COR-L47 (cell line): ENCODE measurements at places on chromosomes 2 and 18.

- no peak for DNase-seq
These were observed 311.7 kb upstream of the PKDCC start for GRCh38 chr2:41736105-41736567.

- no peak for DNase-seq
These were observed 27.0 kb downstream of the IRS1 start for GRCh38 chr2:226772389-226773179.

DNA sequence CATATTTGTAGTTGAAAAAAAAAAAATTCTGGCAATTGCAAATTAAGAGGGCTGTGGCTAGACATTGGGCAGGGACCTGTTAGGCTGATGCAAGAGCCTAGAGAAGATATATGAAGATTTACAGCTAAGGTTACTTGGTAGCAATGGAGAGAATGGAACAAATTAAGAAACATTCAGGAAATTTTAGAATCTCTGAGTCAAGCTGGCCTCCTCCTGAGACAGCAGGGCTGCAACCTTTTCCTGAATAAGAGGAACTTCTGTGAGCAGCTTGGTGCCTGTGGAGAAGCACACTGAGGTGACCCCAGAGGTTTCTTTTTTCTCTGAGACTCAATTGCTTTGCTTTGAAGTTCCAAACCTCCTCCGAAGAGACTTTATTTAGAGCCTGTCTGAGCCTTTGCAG, 118.6 kb upstream of the LRATD1 start:
- DNase-seq = no peak

GRCh38 chr2:15780234-15780633, 160.1 kb upstream of the MYCN start:
- no peak for DNase-seq

- DNase-seq = peak; percentile 41
These were observed 36.9 kb upstream of the KLF11 start for GRCh38 chr2:10006236-10007161.

- no peak for DNase-seq
These were observed 121.1 kb downstream of the ACOXL start for GRCh38 chr2:110853516-110853915.

DNA sequence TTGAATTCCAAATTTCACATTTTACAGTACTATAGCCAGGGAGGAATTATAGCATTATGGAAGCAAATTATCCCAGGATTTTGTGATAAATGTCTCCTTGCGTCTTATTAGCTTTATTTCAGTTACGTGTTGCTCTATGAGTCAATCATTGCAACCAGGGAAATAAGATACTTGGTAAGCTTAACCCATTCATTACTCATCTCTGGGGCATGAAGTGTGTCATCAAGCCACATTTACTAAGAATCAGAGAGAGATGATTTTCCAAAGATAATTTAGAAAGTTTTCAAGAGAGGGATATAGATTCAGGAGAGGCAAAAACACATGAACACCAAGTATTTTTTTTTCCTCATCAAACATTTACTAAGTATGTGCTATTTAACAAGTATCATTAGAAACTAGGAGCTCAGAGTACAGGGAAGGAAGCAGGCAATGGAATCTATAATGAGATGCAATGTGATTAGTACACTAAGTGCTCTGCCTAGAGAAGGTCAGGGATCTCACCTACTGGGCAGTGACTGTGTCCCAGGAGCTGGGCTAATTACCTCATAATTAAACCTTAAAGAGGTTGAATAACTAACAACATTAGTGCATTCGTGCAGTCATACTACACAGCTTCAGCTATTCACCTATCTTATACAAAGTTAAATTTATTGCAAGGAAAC, 217.8 kb upstream of the NXPH2 start:
- DNase-seq = no peak

- DNase-seq = no peak
These were observed 1210.3 kb upstream of the ZEB2 start for GRCh38 chr2:145729993-145730770.

DNA sequence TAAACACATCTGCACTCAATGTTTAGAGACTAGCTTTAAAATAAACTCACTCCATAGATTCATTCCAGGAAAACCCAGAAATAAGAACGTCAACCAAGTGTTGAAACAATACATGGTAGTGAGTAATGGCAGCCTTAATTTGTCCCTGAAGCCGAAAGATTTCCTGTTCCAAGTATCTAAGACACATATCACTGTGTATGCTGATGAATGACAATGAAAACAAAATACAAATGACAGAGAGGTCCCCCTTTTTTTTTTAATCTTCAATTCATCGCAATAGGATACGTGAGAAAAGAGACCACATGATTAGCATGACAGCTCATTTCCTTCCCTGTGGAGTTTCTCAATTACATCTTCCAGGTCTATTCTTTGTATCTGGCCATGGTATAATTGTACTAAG, 160.5 kb upstream of the STK17B start:
- DNase-seq = no peak

DNA sequence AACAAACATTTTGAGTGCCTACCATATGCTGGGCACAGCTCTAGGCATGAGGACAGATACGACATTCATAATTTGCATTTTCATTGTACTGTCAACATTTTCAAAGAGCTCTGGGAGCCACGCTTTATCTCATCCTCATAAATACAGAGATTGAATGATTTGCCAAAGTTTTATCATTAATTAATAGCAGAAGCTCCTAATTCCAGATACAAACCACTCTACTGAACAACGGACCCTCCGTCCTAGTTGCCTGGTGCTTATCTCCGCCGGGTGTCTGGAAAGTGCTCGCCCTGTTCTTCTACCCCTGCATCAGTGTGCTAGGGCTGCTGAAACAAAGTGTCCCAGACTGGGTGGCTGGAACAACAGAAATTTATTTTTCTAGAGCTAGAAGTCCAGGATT, 23.8 kb downstream of the SERTAD2 start:
- DNase-seq = no peak

- no peak for DNase-seq
These were observed 40.4 kb downstream of the EPG5 start for GRCh38 chr18:45926691-45927090.

- DNase-seq = no peak
These were observed 88.9 kb upstream of the SLC35G4 start for GRCh38 chr18:11520536-11520935.

DNA sequence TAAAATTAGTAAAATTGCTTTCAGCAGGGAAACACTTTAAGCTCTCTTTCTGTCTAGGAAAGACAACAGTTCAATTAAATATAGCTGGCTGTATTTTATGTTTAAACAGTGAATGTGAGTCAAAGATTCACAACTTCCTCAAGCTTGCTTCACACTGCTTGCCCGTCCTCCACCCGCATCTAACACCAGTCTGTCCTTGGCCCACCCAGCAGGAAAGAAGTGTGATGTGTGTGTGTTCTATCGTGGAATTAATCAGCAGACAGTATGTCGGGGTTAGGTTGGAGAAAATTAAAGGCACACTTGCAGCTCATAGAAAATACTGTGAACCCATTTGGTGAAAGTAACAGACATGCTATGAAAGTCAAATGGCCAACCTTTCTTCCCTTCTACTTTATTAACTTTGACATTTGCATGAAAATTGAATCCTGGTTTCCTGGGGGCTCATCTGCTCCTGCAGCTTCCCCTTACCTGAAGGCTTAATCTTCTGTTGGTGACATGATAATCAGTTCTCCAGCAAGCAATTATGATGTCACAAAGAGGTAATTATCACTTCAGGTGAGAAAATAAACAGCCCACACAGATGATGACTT, 182.0 kb downstream of the UXS1 start:
- DNase-seq = peak; percentile 43

DNA sequence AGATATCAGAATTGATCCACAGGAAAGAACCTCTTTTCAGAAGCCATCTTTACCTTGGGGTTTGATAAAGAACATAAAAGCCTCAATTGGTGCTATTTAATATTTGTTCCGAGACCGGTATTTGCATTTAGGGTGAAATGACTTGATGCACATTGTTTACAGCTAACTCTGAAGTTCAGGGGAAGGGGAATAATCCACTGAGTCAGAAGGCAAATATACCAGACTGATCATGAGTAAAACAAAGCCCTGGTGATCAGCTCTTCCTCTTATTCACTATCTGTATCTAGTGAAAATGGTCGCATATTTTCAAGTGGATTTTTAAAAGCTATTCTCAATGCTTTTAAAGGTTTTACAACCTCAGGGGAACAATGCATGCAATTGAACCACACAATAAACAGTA, 53.0 kb upstream of the ATP8B1 start:
- no peak for DNase-seq

- DNase-seq = no peak
These were observed 61.6 kb downstream of the DNER start for GRCh38 chr2:229652796-229653195.

GRCh38 chr2:209472112-209472832, 48.4 kb downstream of the MAP2 start:
- no peak for DNase-seq

GRCh38 chr2:64036034-64036705, 16.9 kb upstream of the VPS54 start:
- no peak for DNase-seq

DNA sequence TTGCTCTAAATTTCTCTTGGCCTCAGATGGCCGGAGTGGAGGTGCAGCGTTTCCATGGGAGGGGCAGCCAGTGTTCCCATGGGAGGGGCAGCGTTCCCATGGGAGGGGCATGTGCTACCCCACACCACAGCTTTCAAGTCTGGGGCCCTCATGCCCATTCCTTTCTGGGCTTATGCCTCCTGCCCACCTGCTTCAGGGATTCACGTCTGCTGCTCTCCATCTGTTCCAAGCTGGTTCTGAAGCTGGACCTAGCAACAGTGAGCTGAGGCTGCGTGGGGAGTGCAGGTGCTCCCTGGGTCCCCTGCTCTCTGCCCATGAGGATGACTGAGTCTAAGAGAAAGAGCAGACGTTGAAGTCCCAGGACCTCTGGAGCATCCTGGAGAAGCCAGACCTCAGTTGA, 243.1 kb upstream of the PXDN start:
- DNase-seq = no peak

DNA sequence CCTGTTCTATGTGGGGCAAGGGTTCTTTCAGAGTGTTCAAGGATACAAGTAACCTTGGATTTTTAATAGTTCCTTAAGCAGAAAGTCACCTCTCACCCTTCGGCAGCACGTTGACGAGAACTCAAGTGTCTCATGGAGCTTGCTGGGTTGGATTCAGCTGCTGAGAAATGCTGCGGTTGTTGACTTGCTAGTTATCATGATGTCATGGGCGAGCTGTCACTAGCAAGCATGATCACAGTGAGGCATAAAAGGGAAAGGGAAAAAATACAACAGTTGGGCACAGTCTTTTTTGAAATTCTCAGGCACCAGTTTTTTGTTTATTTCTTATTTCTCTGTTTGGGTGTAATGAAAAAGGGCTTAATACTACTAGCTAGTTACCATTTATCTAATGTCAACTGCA, 53.2 kb downstream of the ADCYAP1 start:
- DNase-seq = no peak

- DNase-seq = peak; percentile 86
These were observed 32.0 kb downstream of the SLC14A1 start for GRCh38 chr18:45755934-45756333.

DNA sequence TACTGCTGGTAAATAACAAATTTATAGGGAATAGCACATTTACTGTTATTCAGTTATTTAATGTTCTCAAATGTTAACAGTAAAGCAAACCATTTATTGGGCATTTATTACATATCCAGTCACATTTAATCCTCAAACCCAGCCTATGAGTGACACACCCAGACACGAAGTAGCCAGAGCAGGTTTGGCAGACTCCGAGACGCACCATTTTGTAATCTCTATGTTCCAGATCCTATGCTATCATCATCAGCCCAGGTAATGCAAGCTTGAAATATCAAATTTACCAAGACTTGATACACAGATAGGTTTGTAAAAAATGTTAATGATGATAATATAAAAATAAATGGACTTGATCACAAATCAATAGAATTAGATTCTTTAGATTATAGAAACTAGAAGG, 131.1 kb downstream of the IKZF2 start:
- no peak for DNase-seq

DNA sequence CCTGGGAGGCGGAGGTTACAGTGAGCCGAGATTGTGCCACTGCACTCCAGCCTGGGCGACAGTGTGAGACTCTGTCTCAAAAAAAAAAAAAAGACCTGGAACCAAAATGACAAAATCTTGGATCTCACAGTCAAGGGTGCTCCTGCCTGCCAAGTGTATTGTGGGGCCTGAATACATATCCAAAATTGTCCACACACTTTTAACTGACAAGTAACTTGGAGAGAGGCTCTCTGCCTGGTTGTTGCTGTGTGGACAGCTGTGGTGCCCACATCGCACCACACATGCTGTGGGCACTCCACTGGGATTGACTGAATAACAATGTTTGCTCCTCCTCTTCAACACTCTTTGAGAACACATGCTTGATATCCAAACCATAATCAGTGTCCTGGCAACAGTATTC, 117.6 kb upstream of the REV1 start:
- DNase-seq = no peak

- DNase-seq = no peak
These were observed 190.8 kb upstream of the HNRNPA3 start for GRCh38 chr2:177021706-177022343.
